KG1 (cell line): ENCODE measurements at places on chromosomes 5 and 9.

DNA sequence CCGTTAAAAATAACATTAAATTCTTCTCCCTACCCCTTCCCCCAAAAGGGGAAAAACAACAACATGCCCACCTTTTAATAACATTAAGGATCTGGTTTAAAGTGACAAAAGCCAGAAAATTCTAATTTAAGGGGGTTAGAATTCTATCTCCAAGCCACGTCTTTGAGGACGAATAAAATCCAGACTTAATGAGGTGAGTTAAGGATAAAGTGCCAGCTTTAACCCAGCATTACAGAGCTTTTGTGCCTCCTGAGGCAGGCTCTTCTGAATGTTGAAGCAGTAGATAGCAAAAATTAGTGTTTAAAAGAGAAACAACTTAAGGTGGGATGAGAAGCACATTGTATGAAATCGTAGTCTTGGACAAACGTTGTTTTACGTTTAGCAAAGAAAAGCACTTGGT, 329.0 kb upstream of the MPDZ start:
- no peak for DNase-seq

- DNase-seq = no peak
Measured at GRCh38 chr5:54667136-54667535, 149.6 kb downstream of the SNX18 start.

GRCh38 chr5:173689171-173689736, 72.8 kb upstream of the BOD1 start:
- no peak for DNase-seq

- peak; percentile 29 for DNase-seq
Measured at GRCh38 chr5:116574367-116575325, at the start of gene SEMA6A. TSS of gene SEMA6A (minus strand) at chr5:116574823. CDS start at chr5:116504944, 69,879 bp downstream.
